H1 (cell line): ENCODE measurements at places on chromosomes 3 and 15. TPM values are rescaled to one million over a fixed set of nuclear protein-coding genes. Genes with fewer than 3 reads are reported as not detected.
A peak's percentile ranks its signal among the peaks of the same experiment; 100 is the strongest.

GRCh38 chr15:100694381-100695021, 92.1 kb downstream of the ASB7 start:
- no peaks in the 10 kb centered on the region for H3K27me3 ChIP-seq
- H3K27ac ChIP-seq = no peak overlapping the region
- H3K4me3 ChIP-seq = no peak overlapping the region

GRCh38 chr3:14289590-14290461, 111.2 kb downstream of the LSM3 start:
- no peaks in the 10 kb centered on the region for H3K27me3 ChIP-seq
- no peak for DNase-seq
- no peak overlapping the region for H3K27ac ChIP-seq
- H3K36me3 ChIP-seq = no peaks in the 10 kb centered on the region
- peaks cover 22% of the 10 kb centered on the region for H3K4me1 ChIP-seq

DNA sequence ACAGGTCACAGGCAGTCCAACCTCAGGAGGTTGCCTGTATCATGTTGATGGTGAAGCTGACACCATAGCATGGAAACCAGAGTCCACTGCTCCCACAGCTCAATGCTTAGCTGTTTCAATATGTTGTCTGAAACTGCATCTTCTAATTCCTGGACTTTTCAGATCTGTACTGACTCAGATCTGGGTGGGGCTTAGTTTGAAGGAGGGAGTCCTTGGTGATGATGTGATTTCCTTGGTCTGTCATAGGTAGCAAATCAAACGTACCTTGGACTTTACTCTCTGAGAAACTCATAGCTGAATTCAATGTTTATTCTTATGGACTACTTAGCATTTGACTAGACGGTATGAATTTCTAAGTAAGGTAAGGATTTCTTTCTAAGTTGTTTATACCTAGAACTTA, at the start of gene HHLA2:
HHLA2 (plus strand) TSS at position 310 of the 400 bp plus-strand sequence. CDS start 55,266 bp downstream, outside the sequence.
- H3K36me3 ChIP-seq = no peaks in the 10 kb centered on the region
- no peaks in the 10 kb centered on the region for H3K27me3 ChIP-seq
- no peaks in the 10 kb centered on the region for H3K4me1 ChIP-seq

CFAP91 gene
- 3.8 and 5.4 TPM in 2 replicates for total RNA-seq

LXN gene
- 3.9 and 4.7 TPM in 2 replicates for total RNA-seq

- H3K4me3 ChIP-seq = no peak overlapping the region
- H3K27me3 ChIP-seq = no peaks in the 10 kb centered on the region
- DNase-seq = no peak
- H3K27ac ChIP-seq = no peak overlapping the region
Measured at GRCh38 chr3:184428561-184429175, 48.8 kb downstream of the CHRD start.

GRCh38 chr3:42852441-42852840, 23.2 kb downstream of the CYP8B1 start:
- H3K27me3 ChIP-seq = no peaks in the 10 kb centered on the region
- peaks cover 5% of the 10 kb centered on the region for H3K4me1 ChIP-seq
- no peak overlapping the region for H3K4me3 ChIP-seq

ANKRD63 gene
- 0.26 TPM in 1 of 2 replicates, not detected in the other for total RNA-seq

- no peaks in the 10 kb centered on the region for H3K27me3 ChIP-seq
- DNase-seq = peak; percentile 65
- no peak overlapping the region; the same call in 1 of the 2 replicates for H3K27ac ChIP-seq
- no peaks in the 10 kb centered on the region for H3K36me3 ChIP-seq
- H3K4me1 ChIP-seq = peaks cover 22% of the 10 kb centered on the region
Measured at GRCh38 chr15:90001683-90002427, 731 bp downstream of the ZNF710 start.
